CD4-positive, alpha-beta T cell treated with Interleukin-1 beta for 1 hour (primary cell): ENCODE measurements at places on chromosomes 13 and 19.

GRCh38 chr19:31338069-31338776 lies 11.0 kb downstream of the TSHZ3 start:
- no peak for DNase-seq

GRCh38 chr13:20425819-20426219 lies 99.8 kb downstream of the CRYL1 start:
- no peak for DNase-seq

DNA sequence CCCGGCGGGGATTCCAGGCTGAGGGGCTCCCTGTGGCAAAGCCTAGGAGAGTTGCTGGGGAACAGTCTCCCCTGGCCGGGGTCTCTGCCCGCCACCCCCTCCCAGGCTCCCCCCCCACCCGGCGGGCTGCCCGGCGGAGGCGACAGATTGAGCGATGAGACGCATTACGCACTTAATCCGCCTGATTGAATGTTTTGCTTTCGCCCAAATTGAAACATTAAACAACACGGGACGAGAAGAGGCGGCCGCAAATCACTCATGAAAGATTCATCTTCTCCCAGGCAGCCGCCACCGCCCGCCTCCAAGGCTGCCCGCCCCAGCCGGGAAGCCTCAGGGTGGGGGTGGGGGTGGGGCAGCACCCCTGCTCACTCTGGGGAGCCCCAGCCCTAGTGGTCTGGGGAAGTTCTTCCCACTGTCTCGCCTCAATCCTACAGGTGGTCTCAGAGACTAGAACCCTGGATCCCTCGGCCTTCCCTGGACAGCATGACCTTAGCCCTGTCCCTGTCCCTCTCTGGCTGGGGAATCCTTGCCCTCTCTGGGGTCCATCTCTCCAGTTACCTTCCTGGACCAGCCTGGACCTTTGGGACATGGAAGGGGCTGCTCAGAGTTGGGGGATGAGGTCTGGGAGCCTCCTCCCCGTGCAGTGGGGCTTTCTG lies 7.6 kb upstream of the ERFL start:
- DNase-seq = no peak

GRCh38 chr13:61258185-61258584 lies 157.5 kb downstream of the PCDH20 start:
- no peak for DNase-seq

- no peak for DNase-seq
Measured at GRCh38 chr19:37403403-37403802, 32.5 kb downstream of the ZNF527 start.

DNA sequence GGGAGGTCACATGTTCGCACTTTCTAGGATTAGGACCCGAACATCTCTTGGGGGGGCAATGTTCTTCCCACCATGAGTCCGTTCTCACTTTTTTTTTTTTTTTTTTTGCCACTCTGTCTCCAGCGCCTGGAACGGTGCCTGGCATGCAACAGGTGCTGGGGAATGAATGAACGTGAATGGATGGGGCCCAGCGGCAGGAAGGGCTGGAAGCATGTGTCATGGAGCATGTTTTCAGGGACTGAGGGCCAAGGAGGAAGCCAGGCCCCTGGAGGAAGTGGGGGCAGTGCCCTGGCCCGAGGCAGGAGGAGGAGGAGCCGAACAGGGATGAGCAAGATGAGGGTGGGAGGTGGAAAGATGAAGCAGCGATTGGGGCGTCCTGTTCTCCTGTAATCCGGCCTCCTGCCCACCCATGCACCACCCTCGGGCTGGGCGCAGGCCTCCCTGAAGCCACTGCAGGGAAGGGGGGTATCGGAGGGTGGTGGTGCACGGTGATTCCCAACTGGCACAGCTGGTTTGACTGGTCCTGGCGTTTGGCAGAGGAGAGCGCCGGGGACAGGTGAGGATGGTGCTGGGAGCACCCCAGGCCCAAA lies 8.8 kb upstream of the SULT2B1 start:
- DNase-seq = no peak

DNA sequence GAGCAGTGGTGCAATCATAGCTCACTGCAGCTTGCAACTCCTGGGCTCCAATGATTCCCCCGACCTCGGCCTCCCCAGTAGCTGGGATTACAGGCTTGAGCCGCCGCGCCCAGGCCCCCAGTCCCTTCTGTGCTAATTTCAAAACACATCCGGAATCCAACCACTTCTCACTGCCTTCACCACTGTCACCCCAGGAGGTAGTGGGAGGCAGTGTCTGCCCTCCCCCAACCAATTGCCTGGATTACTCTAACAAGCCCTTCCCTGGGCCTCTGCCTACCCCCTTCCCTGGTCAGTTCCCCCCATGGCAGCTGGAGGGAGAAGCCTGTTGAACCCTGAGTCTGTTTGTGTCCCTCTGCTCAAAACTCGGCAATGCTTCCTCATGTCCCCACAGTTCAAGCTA lies 2.3 kb downstream of the PRAM1 start:
- DNase-seq = no peak

DNA sequence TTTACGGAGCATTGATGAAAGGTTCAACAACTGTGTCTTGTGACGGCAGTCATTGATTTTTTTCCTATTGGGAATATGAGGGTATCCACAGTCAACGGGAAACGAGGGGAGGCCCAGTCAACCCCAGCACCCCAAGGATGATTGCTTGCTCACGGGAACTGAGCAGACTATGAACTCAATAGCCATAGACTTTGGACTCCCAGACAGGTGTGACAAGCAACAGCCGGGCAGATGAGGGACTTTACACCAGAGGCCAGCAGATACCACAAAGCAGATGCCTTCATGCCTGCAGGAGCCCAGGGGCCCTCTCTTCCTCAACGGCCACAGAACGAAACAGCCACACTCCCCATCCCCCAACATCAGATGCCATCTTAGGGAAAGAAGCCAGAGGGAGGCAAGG lies 80.3 kb upstream of the FLT1 start:
- DNase-seq = no peak

GRCh38 chr13:21987793-21988192 lies 316.9 kb downstream of the FGF9 start:
- DNase-seq = no peak

GRCh38 chr13:23320926-23321534 lies 112.5 kb downstream of the SACS start:
- DNase-seq = no peak
